ENCODE measurements at places on chromosomes 7 and 10. TPM values are rescaled to one million over a fixed set of nuclear protein-coding genes. Genes with fewer than 3 reads are reported as not detected.
A peak's percentile ranks its signal among the peaks of the same experiment; 100 is the strongest.

ADAM22 gene
- total RNA-seq, result 2.2 TPM

DNA sequence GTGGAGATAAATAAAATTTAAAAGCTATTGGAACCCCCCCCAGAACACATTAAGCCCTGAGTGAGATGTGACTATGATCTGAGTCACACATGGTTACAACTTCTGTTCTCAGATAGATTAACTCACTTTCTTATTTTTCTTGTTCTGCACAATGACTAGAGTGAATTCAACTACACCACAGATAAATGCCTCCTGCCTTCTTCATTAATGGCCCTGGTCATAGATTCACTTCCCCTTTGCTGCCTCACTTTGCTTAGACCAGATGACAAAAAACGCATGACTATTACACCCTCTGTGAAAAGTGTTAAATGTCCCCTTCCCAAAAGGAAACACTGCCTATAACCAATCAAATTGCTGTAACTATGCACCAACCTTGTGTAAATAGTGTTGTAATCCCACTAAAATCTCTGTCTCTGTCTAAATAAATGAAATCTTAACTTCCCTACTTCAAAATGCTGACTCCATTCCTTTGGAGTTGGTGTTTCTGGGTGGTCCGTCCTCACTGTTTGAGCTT lies 49.4 kb downstream of the AKR1D1 start:
- DNase-seq, result no peak
- peaks cover 2% of the 10 kb centered on the region for H3K27me3 ChIP-seq

DNA sequence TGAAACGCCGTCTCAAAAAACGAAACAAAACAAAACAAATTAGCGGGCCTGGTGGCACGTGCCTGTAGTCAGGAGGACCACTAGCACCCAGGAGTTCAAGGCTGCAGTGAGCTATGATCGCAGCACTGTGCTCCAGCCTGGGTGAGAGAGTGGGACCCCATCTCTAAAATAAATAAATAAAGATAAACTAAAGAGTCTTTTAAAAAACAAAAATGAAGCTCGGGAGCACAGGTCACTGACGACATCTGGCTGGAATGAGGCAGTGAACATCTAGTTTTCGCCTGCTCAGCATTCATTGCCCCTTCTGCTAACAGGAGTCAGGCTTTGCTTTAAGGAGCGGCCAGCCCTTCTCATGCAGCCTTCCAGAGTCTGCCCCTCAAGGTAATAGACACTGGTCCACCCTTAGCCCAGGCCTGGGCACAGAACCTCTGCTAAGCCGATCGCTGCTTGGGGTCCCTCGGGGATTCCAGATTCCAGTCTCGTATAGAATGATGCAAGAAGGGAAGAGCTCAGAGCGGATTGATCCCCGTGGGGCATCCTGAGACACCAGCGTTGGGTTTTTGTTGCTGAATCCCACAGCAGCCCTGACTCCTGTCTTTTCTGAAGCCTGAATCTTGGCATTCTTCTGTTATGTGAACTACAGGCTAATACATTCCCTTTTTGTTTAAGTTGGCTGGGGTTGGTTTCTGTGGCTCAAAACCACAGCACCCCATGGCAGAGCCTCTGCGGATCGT lies 14.2 kb upstream of the FOXK1 start:
- no peaks in the 10 kb centered on the region for H3K27me3 ChIP-seq
- no peaks in the 10 kb centered on the region for H3K36me3 ChIP-seq

MMP21 gene
- total RNA-seq, result not detected

CTTNBP2 gene
- total RNA-seq, result not detected

HOXA3 gene
- total RNA-seq, result not detected

DNA sequence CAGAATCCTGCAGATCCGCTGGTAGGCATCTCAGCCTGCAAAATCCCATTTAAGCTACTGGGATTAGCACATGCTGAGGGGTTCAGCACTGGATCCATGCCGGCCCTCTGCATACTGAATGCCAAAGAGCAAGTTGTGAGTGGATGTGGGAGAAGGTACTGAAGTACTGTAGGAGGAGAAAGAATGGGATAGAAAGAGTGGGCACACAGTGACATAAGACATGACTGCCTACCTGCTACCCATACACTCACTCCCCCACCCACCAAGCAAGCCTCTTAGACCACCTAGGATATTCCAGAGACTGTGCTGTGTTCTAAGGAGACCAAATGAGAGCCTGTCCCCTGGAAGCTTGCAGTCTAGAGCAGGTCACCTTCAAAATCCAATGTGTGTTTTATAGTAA lies 215.9 kb downstream of the FRMD4A start:
- no peak overlapping the region for H3K27ac ChIP-seq
- no peaks in the 10 kb centered on the region for H3K27me3 ChIP-seq
- no peaks in the 10 kb centered on the region for H3K36me3 ChIP-seq
- no peaks in the 10 kb centered on the region for H3K4me1 ChIP-seq

DNA sequence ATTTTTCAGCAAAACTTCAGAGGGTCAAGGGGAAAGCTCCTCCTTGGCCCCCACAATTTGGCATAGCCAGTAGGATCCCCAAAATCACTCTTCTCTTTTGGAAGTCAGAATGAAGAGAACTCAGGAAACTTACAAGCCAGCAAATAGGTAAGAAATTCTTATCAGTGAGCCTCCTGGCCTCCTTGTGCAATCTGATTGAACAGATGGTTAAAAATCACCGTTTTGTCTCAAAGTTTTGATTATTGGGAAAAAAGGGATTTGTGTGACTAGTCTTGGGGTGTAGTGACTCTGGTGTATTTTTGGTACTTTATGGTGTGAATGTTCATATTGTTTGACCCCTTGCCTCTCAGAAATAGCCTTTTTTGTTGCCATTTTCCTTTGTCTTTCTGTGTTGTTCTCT lies 56.2 kb downstream of the HTR7 start:
- no peaks in the 10 kb centered on the region for H3K36me3 ChIP-seq
- no peak for DNase-seq
- peaks cover 7% of the 10 kb centered on the region for H3K27me3 ChIP-seq
- H3K4me3 ChIP-seq, result no peak overlapping the region
- H3K27ac ChIP-seq, result no peak overlapping the region

DNA sequence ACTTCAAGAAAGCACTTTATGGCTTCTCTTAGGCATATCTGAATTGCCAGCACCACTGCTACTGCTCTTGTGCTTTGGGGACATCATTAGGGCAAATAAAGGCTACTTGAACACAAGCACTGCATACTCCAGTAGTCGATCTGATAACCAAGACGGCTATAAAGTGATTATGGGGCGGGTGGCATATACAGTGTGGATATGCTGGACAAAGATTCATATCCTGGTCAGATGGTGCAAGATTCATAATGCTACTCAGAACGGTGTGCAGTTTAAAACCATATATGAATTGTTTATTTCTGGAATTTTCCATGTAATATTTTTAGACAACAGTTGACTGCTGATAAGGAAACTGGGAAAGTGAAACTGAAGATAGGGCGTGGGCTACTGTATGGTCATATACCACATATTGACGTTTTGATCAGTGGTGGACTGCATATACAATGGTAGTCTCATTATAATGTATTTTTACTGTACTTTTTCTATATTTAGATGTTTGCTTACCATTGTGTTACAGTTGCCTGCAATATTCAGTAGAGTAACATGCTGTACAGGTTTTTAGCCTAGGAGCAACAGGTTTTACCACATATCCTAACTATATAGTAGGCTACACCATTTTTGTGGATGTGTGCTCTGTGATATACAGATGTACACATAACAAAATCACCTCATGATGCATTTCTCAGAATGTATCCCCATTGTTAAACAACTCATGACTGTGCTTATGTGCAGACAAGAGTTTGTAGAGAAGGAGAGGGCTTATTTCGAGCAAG lies 15.2 kb downstream of the ANLN start:
- H3K4me1 ChIP-seq, result peaks cover 22% of the 10 kb centered on the region
- peaks cover 67% of the 10 kb centered on the region for H3K36me3 ChIP-seq
- H3K27me3 ChIP-seq, result no peaks in the 10 kb centered on the region
- H3K4me3 ChIP-seq, result no peak overlapping the region
- H3K27ac ChIP-seq, result no peak overlapping the region

C10orf105 gene
- total RNA-seq, result 0.73 TPM

RBP3 gene
- total RNA-seq, result not detected

ELFN1 gene
- not detected for total RNA-seq

DNA sequence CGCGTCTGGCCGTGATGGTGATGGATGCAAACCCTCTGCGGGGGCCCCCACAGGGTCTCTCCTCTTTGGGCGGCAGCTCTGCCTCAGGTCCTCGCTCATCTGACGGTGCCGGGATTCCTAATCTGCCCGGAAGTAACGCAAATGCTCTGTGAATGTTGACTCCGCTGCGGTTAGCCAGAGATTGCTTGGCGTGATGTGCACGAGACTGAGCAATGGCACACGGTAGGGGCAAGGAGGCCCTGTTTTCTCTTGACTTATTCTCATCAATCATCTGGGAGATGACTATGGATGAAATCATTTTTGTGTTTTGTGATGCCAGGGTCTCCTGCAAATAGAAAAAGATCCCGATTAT lies 116.5 kb upstream of the ADAM12 start:
- H3K4me1 ChIP-seq, result no peaks in the 10 kb centered on the region
- no peak for DNase-seq
- H3K36me3 ChIP-seq, result no peaks in the 10 kb centered on the region
- no peaks in the 10 kb centered on the region for H3K27me3 ChIP-seq

DNA sequence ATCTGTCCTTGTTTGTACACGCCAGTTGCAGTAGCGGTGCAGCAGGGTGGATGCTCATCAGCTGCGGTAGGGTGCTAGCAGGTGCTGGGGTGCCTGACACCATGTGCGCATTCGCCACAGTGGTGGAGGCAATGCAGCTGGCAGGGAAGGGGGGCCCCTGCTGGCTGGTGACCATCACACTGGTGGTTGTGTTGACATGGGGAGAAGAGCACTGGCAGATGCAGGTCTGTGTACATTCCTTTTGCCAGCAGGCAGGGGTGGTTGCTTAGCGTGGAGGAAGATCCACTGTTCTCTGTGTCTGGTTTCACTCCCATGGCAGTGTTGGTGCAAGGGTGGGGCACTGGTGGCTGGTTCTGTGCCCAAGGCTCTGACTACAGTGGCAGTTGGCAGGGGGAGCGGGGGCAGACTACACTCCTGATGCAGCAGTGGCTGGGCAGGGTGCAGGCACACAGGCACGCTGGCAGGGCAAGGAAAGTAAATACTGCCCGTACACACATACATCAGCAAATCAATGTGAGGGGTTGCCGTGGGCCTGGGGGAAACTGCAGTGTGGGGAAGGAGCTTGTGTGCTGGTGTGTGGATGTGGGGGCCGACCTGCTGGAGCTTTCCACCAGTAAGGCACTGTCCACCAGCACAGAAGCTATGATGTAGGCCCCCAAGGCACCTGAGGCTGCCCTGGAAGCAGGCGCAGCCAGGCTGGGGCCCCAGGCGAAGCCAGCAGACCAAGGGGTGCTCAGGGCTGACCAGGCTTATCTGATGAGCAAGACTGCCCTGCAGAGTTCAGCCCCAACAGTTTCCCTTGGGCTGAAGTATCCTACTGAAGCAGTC lies 87.2 kb upstream of the UNC5B start:
- H3K27me3 ChIP-seq, result peaks cover 28% of the 10 kb centered on the region
- H3K36me3 ChIP-seq, result no peaks in the 10 kb centered on the region
- peak; percentile 18 for DNase-seq

PDK4 gene
- not detected for total RNA-seq

DNA sequence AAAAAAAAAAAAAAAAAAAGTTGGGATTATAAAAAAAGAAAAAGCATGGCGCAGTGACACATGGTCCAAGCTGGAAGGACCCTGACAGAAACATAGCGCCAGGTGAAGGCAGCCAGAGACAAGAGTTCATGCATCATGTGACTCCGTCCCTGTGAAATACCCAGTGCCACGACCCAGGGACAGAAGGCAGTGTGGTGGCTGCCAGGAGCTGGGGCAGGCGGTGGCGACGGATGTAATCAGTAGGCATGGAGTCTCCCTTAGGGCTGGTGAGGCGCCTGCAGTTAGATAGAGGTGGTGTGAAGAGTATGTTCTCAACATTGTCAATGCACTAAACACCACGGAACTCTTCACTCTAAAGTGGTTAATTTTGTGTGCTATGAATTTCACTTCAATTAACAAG lies 43.9 kb downstream of the STK32C start:
- H3K27ac ChIP-seq, result no peak overlapping the region
- no peaks in the 10 kb centered on the region for H3K36me3 ChIP-seq
- peaks cover 16% of the 10 kb centered on the region for H3K4me1 ChIP-seq
- no peak overlapping the region for H3K4me3 ChIP-seq

DNA sequence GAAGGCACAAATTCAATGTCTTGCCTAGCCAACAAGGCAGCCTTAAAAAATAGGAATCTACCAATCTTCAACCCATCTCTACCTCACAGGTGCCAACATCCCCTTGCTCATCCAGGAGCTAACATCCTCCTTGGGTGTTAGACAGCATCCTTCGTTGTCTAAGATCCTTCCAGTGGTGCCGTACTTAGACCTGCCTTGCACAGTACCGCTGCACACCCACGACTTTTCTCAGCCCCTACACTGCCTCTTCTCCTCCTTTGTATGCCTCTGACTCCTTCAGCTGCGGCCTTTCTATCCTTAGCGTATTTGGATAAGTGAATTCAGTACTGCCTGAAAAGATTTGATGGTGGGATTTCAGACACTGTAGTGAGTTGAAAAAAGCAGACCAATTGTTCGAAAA lies 15.9 kb upstream of the PRTFDC1 start:
- no peak overlapping the region for H3K4me3 ChIP-seq
- H3K36me3 ChIP-seq, result no peaks in the 10 kb centered on the region
- H3K4me1 ChIP-seq, result peaks cover 6% of the 10 kb centered on the region
- no peak for DNase-seq

VSTM4 gene
- not detected for total RNA-seq

GRCh38 chr10:102407425-102408130 lies 11.0 kb downstream of the PSD start:
- H3K27me3 ChIP-seq, result peaks cover 22% of the 10 kb centered on the region
- H3K27ac ChIP-seq, result no peak overlapping the region
- no peak for DNase-seq
- no peak overlapping the region for H3K4me3 ChIP-seq
- H3K4me1 ChIP-seq, result peaks cover 23% of the 10 kb centered on the region

GRCh38 chr10:79310911-79311573 lies 36.2 kb upstream of the PPIF start:
- peak overlapping the region; percentile 63 for H3K27ac ChIP-seq
- no peaks in the 10 kb centered on the region for H3K27me3 ChIP-seq
- H3K4me1 ChIP-seq, result peaks cover 20% of the 10 kb centered on the region
- no peak for DNase-seq

DNA sequence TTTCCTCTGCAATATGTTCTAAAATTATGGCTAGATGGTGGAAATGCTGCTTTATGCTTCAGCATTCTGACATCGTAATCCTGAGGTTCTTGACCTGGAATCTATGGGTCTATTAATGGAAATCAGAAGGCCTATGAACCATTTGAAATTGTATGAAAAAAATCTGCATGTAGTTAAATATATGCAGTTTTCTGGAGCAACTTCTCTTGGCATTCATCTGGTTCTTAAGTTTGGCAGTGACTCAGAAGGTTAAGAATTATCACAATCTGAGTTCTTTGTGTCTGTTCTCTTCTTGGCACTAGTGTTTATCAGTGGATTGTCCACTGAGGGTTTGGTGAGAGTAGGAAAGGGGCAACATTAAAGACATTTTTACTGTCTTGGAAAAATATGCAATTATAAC lies 71.1 kb upstream of the FZD1 start:
- H3K27me3 ChIP-seq, result no peaks in the 10 kb centered on the region
- no peaks in the 10 kb centered on the region for H3K4me1 ChIP-seq
- no peaks in the 10 kb centered on the region for H3K36me3 ChIP-seq
- H3K4me3 ChIP-seq, result no peak overlapping the region
- H3K27ac ChIP-seq, result no peak overlapping the region

LIPN gene
- total RNA-seq, result not detected

Measured in activated CD8-positive, alpha-beta T cell treated with anti-CD3 and anti-CD28 coated beads, Interleukin-2, amount 10 ng/mL, durations not matched to agents 7 days and 5 days (primary cell).